Activated CD4-positive, CD25-positive, alpha-beta regulatory T cell (primary cell): ENCODE measurements at places on chromosomes 11 and 22.

GRCh38 chr22:29098296-29098695, 25.5 kb downstream of the KREMEN1 start:
- no peak for DNase-seq

GRCh38 chr22:38109371-38110001, 998 bp downstream of the BAIAP2L2 start:
- no peak for DNase-seq

GRCh38 chr11:103636232-103636631, 400.2 kb upstream of the DDI1 start:
- DNase-seq, result no peak

DNA sequence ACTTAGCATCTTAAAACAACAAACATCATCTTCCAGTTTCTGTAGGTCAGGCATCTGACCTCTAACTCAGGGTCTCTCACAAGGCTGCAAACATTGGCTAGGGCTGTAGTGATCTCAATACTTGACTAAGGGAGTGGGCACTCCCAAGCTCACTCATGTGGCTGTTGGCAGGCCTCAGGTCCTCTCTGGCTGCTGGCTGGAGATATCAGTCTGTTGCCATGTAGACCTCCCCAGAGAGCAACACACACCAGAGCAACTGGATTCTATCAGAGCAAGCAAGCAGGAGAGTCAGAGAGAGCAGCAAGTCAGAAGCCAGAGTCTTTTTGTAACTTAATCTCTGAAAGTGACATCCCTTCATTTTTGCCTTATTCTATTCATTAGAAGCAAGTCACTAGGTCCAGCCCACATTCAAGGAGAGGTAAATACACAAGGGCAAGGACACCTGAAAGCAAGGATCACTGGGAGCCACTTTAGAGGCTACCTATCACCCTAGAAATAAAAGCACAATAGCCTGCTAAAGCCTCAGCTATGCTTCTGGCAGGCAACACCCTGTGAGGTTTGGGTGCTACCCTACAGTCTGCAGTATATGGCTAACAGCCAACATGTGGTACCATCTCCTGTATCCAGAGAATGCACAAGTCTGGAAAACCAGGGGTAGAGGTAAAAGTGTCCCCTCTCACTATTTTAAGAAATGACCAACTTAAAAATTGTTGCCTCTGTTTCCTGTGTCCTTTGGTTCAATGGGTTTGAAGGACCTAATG, 33.5 kb upstream of the CD44 start:
- DNase-seq, result no peak

- DNase-seq, result no peak
Measured at GRCh38 chr11:30106222-30107181, 89.7 kb upstream of the KCNA4 start.

DNA sequence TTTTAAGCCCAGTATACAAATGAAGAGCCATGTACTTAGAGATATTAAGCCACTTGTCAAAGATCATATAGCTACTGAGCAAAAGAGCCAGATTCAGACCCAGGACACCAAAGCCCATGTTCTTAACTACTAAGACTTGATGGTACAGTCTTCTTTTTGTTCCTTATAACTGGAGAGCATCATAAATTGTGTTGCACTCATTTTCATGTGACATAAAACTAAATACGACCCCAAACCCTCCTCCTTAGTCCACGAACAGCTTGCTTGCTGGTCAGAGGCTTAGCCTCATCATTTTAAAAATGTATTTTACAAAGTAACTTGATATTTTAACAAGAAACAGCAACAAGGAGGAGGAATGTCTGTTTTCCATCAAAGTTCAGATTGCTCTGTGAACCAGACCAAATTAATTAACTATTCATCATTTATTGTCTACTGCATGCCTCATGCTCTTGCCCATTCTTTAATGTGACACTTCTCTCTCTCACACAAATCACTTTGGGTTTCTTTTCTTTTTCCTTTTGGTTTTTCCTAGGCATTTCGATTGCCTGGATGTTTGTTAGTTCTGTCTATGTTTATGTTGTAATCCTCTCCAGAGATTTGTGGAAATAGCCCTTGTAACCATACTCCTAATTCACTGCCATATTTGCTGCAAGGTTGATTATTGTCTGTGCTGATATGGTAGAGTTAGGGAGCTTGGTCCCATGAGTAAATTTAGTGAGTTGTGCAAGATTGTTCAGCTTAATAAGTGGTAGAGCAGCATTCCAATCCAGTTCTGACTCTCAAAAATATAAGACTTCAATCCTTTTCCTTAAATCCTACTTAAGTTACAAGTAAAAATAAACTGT, 8.4 kb upstream of the ARHGAP20 start:
- no peak for DNase-seq

DNA sequence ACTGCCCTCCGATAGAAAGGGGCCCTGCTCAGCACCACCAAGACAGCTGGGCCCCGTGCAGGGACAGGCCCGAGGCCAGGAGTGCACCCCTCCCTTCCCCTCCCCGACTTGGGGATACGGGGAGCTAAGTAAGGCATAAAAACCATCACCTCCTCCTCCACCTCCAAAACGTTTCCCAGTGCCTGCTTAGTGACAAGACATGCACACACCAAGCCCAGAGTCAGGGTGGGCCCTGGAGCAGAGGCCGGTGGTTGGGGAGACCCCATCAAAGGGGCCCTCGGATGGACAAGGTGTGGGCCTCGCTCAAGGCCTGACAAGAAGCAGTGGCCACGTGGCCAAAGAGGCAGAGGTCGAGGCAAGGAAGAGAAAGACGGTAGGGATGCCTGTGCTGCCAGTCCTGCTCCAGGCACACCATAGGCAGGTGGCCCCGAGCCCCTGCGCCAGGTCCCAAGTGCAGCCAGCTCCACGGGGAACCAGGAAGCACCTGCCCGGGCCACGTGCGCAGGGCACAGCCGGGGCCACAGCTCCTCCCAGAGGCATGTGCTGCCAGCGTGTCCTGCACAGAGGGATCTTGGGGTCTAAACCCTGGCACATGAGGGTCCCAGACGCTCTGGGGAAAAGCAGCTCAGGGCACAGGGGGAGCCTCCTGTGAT, 53.0 kb downstream of the BRD1 start:
- no peak for DNase-seq

- DNase-seq, result no peak
Measured at GRCh38 chr11:1229471-1230120, 6.7 kb downstream of the MUC5B start.

DNA sequence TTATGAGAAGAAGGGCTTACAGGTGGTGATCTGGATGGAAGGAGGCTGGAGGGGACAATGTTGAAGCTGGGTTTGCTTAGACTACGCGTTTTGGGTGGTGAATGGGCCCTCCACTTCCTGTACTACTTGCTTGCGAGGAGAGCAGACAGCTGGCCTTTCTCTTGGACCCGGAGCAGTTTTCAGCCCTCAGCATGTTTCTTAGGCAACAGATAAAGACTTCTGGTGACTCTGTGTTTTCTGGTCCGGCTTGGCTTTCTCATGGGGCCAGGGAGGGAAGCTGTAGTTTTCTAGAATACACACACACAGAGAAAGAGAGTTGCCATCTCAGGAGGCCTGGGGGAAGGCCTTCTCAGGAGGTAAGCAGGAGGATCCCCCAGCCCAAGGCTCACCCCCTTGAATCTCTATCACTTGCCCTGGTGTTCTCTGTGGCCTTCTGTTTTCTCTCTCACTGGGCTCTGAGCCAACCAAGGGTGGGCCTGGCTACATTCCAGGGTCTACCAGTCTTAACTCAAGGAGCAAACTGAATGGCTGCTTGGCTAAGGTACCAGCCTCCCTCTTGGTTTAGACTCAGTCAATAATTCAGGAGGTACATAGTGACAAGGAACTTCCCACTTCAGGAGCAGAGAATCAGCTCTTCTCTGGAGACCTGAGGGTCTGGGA, 2.4 kb downstream of the CCS start:
- no peak for DNase-seq

DNA sequence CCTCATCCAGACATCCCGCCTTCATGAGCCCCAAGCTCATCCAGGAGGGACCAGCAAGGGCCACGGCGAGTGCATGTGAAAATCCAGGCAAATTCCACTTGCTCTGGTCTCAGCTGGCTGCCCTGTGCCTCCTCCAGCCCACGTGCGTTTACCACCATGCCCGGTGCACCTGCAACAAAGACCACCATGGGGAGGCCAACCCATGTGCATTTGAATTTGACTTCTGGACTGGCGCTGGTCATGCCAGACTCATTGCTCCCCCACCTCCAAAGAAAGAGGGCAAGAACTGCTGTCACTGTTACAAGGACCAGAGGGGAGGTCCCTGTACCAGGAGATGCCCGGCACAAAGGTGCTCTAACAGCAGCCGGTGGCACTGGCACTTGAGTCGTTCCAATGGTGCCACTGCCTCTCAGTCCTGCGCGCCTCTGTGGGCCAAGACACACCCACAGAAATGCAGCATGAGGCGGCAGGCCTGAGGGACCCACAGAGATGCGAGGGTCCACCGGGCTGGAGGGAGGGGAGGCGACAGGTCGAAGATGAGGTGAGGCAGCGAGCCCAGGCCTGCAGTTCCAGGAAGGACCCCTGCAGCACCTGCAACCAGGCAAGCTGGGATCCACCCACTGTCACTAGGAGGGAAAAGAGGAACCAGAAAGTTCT, 80.3 kb downstream of the PHF21B start:
- DNase-seq, result no peak

GRCh38 chr11:102309621-102310541, 7.4 kb upstream of the BIRC3 start:
- no peak for DNase-seq

DNA sequence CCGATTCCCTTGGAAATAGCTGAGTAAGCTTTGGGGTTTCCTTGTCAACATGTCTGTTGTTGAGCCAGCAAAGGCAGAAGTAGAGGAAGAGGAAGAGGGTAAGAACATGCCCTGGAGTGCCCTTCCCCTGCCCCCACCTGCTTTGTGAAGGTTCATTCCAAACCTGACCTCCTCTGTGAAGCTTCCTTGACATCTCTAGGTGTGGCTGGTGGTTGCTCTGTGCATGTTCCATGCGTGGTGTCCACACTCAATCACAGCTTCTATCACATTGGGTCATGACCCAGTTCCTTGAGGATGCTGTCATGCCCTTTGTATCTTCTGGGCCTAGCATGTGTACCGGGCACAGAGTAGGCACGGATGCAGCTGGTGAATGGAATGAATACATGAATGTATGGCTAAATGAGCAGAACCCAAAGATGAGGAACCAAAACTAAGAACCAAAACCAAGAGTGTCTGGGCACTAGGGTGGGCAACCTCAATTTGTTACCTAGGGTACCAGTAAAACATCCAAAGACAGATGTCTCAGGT, 23.7 kb upstream of the FXYD6 start:
- DNase-seq, result no peak

- DNase-seq, result no peak
Measured at GRCh38 chr11:16404781-16405285, 48.5 kb upstream of the SOX6 start.

DNA sequence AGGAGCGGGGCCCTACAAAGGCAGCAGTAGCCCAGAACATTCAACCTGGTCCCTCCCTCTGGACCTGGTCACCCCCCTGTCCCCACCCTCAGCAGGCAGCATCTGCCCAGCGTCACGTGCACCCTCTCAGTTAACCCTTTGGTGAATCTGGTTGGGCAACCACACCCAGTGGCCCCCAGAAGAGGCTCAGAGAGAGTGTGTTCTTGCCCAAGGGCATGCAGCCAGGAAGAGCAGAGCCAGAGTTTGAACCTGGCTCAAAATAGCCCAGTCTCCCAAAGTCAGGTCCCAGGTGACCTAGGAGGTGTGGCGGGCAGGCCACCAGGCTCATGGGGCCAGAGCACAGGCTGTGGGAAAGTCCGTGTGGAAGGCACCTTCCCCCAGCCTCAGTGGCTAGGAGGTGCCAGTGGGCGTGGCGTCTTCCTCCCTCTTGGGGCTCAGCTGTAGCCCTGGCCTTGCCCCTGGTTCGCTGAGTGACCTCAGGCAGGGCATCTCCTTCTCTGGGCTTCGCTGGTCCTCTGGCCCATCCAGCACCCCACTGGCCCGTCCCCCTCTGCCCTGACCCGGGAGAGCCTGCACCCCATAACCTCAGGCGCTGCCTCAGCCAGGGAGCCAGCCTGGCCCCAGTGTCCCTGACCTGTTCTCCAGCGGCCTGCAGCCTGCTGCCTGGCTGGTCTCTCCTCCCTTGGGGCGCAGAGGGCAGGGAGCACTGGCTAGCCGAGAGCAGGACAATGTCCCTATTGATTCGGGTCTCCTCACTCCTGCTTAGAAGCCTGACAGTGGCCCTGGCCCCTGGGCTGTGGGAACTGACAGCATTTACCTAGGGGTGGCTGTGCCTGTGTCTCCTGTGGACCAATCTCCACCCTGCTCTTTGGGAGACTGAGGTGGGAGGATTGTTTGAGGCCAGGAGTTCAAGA, 7.0 kb downstream of the ALDH3B1 start:
- no peak for DNase-seq

DNA sequence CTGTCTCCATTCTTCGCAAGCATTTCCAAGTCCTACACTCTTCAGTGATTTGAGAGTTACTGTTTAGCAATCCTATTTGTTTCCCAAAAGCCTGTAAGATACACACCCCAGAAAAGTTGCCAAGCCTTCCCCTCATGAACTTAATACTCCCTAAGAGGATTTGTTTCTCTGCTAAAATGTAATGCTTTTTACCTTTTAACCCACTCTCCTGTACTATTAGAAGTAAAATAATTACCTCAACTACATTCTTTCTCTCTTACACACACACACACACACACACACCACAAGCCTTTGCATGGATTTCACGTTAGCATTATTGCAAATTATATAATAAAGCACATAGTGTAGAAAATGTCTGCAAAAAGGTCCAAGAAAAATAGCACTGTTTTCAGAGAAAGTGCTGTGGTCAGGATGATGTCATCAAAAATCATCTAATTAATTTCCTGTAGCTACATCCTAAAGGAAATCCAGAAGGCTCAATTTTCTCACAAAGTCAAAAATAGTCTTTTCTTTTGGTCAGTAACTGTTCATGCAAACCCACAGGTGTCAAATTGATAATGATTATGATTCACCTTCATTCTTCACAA, 364.1 kb upstream of the PITPNB start:
- no peak for DNase-seq

GRCh38 chr11:122795307-122795706, 43.0 kb upstream of the CRTAM start:
- DNase-seq, result no peak

DNA sequence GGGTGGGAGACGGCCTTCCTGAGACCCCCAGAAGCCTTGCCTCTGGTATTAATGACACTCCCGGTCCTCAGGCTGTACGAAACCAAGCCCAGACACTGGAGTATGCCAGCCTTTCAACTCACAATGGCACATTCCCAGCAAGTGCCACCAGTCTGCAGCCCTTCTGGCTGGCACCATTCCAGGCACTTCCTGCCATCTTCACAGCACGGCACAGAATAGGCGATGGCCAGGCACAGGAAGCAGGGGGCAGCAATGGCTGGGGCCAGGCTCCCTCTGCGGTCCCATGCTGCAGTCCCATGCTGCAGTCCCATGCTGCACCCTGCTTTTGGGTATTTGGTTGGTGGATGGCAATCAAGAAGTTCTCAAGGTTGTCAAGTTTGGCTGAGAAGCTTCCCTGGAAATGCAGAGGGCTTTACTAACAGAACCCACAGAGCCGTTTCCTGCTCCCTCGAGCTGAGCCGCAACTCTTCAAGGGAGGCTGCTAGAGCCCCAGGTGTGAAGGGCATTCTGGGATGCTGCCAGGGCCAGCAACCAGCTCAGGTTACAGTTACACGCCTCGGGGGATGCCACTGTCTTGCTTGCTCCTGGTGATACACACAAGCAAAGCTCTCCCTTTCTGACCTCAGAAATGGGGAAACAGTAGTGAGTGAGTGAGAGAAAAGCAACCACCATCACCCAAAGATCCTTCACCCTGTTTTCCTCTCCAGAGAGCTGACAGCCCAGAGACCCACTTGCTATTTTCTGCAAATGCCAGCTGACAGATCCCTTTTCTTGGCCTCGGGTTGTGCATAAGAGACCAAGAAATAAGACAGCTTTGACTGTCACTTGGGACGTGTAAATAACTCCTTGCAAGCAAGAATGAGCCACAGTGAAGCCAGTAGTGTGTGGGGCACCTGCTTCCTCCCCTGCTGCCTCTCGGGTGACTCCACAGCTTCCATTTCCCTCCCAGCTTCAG, 23.9 kb downstream of the LRFN4 start:
- DNase-seq, result no peak
